ENCODE measurements at places on chromosomes 13 and 19. TPM values are rescaled to one million over a fixed set of nuclear protein-coding genes. Genes with fewer than 3 reads are reported as not detected.

POSTN gene
- 0.20 TPM for total RNA-seq

CGB5 gene
- total RNA-seq: not detected

ZNF223 gene
- total RNA-seq: 0.71 TPM

LILRA5 gene
- not detected for total RNA-seq

NLRP5 gene
- total RNA-seq: not detected

ZNF763 gene
- total RNA-seq: 0.27 TPM

FSTL3 gene
- total RNA-seq: 9.9 TPM

CRTC1 gene
- 9.6 TPM for total RNA-seq

GPR12 gene
- not detected for total RNA-seq

MEGF8 gene
- 6.9 TPM for total RNA-seq

CEACAM1 gene
- total RNA-seq: 0.30 TPM

FFAR3 gene
- 0.61 TPM for total RNA-seq

ZNF382 gene
- 6.2 TPM for total RNA-seq

C13orf46 gene
- total RNA-seq: 1.4 TPM

THSD8 gene
- 10.3 TPM for total RNA-seq

ZNF729 gene
- not detected for total RNA-seq

YJEFN3 gene
- 13.4 TPM for total RNA-seq

OR2Z1 gene
- total RNA-seq: not detected

DCLK1 gene
- total RNA-seq: not detected

MAP3K10 gene
- total RNA-seq: 18.8 TPM

IL12RB1 gene
- 16.1 TPM for total RNA-seq

FXYD3 gene
- 0.23 TPM for total RNA-seq

TMEM145 gene
- total RNA-seq: not detected

NTF4 gene
- total RNA-seq: not detected

CYP4F8 gene
- total RNA-seq: not detected

DKKL1 gene
- not detected for total RNA-seq

DNASE2 gene
- 14.3 TPM for total RNA-seq

PEAK3 gene
- total RNA-seq: 0.11 TPM

ZNF563 gene
- total RNA-seq: 1.6 TPM

SLITRK5 gene
- 0.03 TPM for total RNA-seq

ZFP14 gene
- 0.82 TPM for total RNA-seq

ZNF615 gene
- 4.5 TPM for total RNA-seq

Measured in activated T-cell treated with anti-CD3 and anti-CD28 coated beads, Interleukin-2, amount 50 U/mL, for 4 hours (primary cell).